ENCODE measurements at places on chromosomes 7 and 10.

DNA sequence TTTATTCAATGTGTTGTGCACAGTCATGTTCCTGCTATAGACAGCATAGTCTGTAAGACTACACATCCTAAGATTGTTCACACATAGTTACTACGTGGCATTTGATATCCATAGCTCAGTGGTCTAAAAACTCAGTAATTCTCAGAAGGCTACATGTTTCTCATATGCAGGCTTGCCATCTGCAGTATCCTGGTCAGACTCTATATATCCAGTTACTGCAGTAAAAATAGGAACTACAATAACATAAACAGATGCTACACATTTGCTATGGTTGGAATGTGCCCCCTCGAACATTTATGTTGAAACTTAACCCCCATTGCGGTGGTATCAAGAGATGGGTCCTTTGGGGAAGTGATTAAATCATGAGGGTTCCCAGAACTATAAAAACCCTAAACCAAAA is 1377.8 kb upstream of the LRRTM3 start:
- no peak for DNase-seq

DNA sequence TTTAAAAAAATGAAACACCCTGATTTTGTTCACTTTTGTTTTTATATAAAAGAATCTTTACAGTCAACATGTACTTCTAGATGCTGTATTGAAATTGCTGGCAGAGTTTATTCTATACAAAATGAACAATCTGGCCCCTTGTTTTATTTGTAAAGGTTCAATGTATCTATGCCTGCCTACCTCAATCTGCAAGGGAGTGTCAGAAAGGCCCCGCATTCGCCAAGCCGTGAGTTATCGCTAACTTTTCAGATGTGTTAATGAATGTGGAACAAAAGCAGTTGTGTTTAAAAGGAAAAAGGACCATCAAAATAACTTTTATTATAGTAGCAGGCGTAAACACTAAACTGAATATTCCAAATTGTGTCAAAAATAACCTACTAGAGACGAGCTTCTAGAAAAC is 14.6 kb downstream of the LUC7L2 start:
- no peak for DNase-seq

DNA sequence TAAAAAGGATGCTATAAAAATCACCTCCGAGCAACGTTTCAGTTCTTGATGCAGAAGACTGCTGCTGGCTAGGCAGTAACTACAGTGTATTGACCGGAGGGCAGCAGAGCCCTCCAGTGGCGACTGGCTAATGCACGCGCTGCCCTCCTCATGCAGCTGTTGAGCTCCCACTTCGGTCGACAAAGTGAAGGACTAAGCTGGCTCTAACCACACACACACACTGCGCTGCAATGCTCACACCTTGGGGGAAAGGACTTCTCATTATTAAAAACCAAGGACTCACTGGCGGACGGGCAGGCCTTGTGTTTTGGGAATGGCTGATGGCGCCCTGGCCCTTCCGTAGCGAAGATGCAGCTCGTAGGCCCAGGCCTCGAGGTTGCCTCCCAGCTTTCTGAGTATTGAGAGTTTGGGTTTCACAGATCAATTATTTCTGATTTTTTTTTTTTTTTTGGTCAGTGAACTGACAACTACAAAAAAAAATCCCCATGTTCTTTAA is 120.9 kb upstream of the DIP2C start:
- DNase-seq: peak; percentile 55

GRCh38 chr7:101163279-101164070 is 1.9 kb downstream of the VGF start:
- DNase-seq: peak; percentile 41

DNA sequence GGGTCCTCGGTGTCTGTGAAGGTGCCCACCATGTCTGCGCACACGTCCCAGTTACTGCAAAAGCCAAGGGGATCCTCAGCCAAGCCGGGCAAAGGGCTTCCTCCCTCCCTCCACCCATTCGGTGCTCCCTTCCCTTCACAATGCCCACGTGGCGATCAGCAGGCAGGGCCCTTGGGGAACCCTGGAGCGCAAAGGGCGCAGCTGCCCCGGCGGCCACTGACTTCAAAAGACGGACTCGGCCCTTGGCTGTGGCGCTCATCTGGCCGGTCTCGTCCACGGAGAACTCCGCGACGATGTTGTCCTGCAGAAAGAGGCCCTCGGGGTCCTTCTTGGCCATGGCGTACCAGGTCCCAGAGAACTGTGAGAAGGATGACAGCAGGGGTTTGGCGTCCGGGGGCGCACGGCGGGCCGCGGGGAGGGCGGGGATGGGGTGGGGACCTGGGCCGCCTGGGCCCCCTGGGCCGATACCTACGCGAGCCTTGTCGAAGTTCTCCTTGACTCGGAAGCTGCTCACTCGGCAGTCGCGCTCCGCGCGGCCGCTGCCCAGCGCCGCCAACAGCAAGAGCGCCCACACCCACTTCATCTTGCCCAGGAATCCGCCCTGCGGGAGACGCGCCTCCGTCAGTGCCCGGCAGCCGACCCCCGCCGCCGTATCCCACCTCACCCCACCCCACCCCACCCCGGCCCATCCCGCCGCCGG is 439 bp downstream of the RBP4 start:
- DNase-seq: no peak

- no peak for DNase-seq
These were observed 420.9 kb upstream of the MGMT start for GRCh38 chr10:129046065-129046681.

DNA sequence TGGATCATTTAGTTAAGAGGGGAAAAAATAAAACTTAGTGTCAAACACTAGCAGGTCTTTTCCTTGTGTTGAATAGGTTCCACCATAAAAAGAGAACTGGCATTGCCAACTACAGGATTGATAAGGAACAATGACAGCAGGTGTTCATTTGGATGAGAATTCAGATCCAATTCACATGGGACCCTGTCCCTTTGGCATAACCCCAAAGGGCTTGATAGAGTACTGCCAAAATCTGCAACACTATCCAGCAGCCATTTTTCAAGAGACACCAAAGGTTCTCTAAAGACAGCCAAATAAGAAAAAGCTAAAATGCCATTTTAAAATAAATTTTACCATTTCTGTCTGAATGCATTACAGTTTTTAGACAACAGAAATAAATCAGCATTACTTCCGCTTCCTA is 422.3 kb downstream of the DGKB start:
- no peak for DNase-seq

DNA sequence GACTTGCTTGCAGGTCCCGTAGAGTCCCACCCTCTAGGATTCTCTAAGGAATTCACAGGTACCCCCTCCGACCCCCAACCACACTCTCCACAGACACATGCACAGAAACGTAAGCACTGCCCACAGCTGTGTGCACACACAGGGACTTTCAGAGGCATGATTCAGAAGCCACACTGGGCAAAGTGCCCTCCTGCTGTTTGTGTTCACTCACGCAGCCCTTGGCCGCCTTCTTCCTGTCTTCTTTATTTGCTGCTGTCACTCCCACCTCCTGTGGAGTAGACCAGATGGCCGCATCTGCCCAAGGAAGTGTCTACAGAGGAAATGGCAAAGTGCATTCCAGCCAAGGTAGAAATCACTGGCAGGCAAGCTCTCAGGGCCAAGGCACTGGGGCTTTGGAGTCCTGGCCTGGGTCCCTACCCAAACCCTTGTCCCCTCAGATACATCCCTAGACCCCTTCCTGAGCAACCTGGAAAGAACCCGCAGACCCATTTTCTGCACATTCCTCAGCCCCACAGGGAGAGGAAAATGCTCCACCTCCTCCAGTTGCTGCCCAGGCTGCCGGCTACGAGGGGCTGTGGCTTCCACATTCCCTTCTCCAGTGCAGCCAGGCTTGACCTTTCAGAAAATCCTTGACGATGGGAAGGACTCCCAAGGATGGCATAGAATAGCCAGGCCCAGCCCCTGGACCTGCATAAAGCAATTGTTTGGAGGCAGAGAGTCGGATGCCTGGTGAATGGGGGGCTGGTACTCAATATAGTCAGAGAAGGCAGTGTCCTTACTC is 21.6 kb upstream of the GIMAP8 start:
- DNase-seq: no peak

- no peak for DNase-seq
These were observed 202.1 kb downstream of the PRPF18 start for GRCh38 chr10:13788711-13789447.

GRCh38 chr7:155515318-155515717 is 31.0 kb downstream of the CNPY1 start:
- DNase-seq: no peak

GRCh38 chr10:71145352-71145945 is 66.9 kb upstream of the UNC5B start:
- no peak for DNase-seq

- DNase-seq: no peak
These were observed 146.8 kb upstream of the SLC26A5 start for GRCh38 chr7:103592844-103593243.

GRCh38 chr10:69685802-69686585 is 55.9 kb downstream of the FAM241B start:
- DNase-seq: no peak

DNA sequence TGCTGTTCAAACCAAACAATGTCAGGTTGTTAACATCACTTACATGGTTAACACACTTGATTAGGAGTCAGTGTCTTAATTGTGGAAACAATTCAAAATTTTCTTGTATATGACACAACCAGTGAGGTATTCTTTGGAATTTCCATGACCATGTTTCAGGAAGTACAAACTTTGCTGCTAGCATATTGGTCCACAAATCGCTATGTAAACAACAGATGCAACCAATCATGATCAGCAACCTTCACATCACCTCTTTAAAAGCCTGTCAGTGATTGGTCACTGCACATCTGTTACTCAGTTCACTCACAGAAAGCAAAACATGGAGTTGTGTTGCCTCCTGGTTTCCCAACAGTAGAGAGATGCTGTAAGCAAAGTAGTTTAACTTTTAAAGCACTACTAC is 108.9 kb upstream of the FAM3C start:
- DNase-seq: no peak

DNA sequence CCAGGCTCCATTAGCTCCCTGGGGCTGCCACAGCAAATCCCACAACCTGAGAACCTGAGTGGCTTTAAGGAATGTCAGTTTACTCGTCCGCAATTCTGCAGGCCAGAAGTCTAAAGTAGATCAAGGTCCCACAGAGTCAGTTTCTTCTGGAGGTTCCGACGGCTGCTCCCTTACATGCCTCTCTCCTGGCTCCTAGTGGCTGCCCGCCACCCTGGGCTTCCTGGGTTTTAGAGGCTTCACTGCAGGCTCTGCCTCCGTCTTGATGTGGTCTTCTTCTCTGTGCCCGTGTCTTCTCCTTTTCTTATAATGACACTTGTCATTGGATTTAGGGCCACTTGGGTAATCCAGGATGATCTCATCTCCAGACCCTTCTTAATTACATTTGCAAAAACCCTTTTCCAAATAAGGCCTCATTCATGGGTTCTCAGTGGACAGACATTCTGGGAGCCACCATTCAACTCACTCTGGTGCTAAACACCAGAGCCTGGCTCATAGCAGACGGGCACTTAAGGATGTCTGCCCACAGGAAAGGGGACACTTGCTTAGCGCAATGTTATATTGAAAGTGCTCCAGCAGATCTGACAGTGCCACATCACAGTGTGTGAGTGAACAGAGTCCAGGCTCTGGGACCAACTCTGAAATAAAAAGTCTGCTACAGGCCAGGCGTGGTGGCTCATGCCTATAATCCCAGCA is 77.6 kb downstream of the VWC2 start:
- no peak for DNase-seq

GRCh38 chr10:12194752-12195271 is 879 bp downstream of the NUDT5 start:
- no peak for DNase-seq

GRCh38 chr10:76126607-76127527 is 695.4 kb downstream of the LRMDA start:
- no peak for DNase-seq

- DNase-seq: no peak
These were observed 246.3 kb downstream of the SKIDA1 start for GRCh38 chr10:21279217-21279575.

DNA sequence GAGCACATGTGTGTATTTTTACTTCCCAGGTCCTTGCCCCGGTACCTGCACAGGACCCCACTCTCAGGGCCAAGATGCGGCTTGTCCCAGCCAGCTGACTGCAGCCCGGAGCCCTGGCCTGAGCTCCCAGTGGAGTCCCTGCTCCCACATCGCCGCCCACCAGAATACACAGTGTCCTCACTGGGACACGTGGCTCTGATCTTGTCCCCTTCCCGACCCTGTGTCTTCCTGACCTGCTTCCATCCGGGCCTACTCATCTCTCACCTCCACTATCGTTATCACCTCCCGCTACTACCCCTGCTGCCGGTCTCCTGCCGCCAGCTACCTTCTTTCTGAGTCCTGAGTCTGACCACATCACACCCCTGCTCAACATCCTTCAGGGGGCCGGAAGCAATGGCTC is 146.3 kb upstream of the CHST15 start:
- no peak for DNase-seq

- no peak for DNase-seq
These were observed 180.7 kb upstream of the PRSS1 start for GRCh38 chr7:142568435-142569097.

GRCh38 chr10:128221117-128221516 is 94.9 kb upstream of the MKI67 start:
- DNase-seq: no peak

DNA sequence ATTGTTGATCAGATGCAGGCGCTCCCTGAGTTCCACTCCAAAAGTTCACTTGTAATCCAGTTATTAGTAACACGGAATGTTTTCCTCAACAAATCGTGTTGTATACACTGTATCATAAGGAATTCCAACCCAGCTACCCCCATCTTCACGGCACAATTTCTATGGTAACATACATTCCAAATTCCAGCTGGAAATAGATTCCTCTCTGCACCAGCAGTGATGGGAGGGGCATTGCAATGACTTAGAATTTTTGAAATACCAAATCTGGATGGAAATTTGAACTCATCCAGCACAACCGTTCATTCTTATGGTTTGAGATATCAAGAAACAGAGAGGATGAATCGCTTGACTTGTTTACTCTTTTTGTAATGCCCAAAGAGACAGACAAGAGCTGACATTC is 38.9 kb upstream of the RHEB start:
- DNase-seq: no peak

DNA sequence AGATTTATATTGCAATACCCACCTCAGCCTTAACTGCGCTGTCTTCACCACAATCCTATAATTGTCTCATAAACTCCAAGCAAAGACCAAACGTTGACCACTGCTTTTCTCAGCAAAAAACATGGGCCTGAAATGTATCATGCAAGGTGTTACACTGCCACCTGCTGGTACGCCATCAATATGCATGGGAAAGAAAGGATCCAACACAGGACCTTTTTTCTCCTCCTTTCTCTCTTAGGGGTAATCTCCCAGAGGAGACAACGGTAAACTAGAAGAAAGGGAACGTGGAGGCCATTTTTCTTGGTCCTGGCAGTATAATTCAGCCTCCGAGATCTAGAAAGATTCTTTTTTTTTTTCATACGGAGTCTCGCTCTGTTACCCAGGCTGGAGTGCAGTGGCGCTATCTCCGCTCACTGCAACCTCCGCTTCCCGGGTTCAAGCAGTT is 79.1 kb upstream of the MPP7 start:
- DNase-seq: peak; percentile 40
